ENCODE measurements at places on chromosomes 12 and 14.

- DNase-seq, result no peak
These were observed at the start of gene RDH5 for GRCh38 chr12:55720071-55720564. Gene RDH5 (plus strand): TSS chr12:55720393. CDS start chr12:55721185, 792 bp downstream.

DNA sequence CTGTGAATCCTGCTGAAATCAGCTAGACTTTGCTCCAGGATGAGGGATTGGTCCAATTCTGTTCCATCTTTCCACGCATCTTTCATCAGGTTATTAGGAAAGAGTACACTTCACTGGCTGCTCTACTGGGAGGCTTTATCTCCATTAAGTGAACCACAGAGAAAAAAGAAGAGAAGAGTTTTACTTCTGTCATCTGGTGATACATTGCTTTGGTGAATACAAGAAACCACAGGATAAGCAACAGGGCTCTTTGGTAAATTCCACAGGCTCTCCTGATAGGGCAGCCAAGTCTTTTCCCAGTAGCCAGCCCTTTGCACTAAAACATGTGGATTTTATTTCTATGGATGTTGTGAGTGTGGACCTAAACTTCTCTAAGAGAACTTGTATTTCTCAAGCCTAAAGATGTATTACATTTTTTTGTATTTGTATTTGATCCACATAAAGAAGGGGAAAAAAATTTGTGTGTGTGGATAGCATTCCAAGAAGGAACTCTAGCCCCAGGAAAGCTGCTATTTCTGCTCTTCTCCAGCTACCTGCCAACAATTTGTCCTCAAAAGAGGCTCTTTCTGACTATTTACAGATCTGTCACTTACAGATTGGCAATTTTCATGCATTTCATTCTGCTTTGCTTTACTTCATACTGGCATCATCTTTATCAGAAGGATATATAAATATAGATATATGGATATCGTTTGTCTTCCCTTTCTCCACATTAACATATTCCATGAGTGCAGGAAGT lies 1117.6 kb upstream of the TMEM132C start:
- no peak for DNase-seq

GRCh38 chr14:77710364-77710763 lies 2.5 kb downstream of the SLIRP start:
- DNase-seq, result no peak

GRCh38 chr14:41397926-41398325 lies 208.8 kb upstream of the LRFN5 start:
- DNase-seq, result no peak

- DNase-seq, result no peak
These were observed 163.4 kb downstream of the SAMD4A start for GRCh38 chr14:54730156-54730961.

GRCh38 chr14:68687746-68688145 lies 105.1 kb downstream of the ZFP36L1 start:
- no peak for DNase-seq

GRCh38 chr14:64654901-64655300 lies 49.3 kb upstream of the PLEKHG3 start:
- DNase-seq, result no peak

DNA sequence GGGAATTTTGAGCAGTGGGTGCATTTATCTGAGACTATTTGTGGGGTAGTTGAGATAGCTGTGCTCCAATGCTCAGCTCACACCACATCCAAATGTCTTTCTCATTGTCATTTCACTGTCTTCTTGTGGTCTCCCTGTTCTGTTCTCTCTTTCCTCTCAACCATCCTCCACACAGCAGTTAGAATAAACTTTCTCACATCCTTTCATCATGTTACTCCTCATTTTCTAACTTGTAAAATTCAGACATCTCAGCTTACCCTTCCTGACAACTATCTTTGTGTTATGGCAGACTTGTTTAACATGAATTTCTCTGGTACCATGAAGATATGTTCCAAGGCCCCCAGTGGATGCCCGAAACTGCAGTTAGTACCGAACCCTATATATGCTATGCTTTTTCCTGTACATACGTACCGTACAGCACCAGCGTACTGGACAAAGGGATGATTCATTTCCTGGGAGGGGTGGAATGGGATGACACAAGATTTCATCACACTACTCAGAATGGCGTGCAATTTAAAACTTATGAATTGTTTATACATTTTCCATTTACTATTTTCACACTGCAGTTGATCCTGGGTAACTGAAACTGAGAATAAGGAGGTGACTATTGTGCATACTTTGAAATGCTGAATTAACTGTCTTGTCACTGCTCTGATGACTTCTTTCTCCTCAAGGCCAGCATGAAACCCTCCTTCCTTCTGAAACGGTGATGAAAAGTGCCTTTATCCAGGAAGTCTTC lies 177.1 kb upstream of the SLC38A2 start:
- DNase-seq, result no peak

DNA sequence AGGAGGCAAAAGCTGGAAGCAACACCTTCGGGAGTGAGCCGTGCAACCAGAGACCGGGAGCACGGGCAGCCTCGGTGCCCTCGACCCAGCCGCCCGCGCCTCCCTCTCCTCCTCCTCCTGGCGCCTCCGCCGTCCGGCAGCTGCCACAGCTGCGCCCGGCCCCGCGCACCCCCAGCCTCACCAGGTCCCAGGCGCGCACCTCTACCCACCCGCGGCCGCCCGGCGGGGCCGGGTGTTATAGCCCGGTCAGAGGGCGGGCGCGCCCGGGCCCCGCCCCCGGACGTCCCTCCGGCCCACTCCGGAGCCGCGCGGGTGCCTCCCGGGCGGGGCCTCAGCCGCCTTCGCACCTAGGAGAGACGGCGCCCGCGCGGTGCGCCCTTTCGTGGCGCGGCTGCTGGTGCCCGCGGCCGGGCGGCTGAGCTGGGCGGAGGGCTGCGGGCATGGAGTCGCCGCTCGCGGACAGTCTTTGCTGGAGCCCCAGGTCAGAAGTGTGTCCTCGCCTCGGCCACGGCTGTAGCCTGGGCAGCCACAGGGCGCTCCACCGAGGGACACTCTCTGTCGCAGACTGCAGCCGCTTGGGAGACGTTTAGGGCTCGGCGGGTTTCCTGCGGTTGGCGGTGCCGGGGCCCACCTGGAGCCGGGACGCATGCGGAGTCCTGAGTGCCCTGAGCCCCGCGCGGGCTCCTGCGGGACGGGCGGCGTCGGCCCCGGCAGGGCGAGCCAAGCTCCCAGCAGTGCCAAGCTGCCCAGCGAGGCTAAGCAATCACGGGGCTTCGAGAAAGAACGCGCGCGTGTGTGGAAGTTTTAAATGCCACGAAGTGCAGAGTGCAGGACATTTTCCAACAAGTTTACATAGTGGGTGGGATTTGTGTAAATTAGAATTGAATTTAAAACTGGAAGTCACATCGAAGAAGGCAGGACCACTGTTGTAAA lies at the start of gene CPM:
CPM (minus strand) TSS at position 211 of the 933 bp plus-strand sequence. CDS start 334 bp downstream, outside the sequence.
- peak; percentile 83 for DNase-seq

DNA sequence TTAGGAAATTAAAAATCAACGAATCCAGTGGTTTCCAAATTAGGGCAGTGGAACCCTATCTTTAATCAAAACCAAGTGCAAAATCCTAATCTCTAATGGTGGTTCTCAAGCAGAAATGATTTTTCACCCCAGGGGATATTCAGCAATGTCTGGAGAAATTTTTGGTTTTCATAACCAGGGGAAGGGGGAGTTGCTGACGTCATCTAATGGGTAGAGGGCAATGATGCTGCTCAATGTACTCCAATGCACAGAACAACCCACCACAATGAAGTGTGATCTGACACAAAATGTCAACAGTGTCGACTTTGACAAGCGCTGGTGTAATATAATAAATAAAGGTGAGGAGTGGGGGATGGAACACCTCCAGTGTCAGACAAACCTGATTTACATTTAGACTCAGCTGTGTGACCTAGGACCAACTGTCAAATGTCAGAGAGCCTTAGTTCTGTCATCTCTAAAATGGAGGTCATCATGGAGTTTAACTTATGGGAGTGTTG lies 81.5 kb downstream of the CMKLR1 start:
- DNase-seq, result no peak

GRCh38 chr12:102652645-102653313 lies 172.4 kb upstream of the IGF1 start:
- no peak for DNase-seq

DNA sequence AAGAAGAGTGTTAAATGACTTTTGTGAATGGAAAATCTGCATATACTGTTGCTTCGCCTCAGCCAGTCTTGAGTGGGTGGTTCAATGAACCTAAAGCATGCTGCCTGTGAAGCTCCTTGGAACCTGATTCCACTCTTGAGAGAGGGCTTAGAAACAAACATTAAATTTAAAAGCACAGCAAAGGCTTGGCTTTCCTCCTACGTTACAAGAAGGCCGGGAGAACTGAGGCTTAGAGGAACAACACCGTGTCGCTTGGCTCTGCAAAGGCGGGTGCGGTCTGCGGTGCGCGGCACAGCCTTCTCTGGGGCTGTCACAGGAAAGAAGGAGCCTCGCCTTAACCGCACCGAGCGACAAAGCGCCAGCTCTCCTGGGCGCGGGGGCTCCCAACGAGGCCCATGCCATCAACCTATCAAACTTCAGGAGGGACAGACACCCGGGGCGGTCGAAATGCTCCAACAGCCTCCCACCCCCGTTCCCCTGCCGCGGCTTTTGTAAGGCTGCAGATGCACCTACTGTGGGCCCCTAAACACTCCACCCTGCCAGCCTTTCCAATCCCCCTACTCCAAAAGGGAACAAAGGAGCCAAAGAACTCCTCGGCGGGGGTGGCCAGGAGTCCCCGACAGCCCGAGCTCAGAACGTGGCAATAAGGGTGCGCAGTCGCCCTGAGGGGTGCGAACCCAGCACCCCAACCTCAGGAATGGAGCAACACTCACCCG lies 729 bp downstream of the OSBPL8 start:
- peak; percentile 40 for DNase-seq

DNA sequence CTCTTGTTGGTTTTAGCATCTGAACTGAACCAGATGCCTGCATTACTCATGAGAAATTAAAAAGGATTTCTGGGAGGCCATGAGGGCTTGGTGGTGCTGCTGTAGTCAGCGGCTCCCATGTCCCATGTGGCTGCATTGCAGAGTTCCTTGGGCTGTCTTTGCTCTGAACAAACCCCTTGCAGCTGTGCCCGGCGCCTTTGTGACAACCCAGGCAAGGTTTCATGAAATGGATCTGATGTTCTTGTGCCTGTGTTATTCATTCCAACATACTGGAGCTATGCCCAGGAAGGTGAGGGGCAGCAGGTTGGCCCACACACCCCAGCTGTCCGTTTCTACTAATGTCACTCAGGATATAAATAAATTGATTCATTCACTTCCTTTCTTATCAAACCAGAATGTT lies 40.8 kb downstream of the TGFB3 start:
- no peak for DNase-seq

DNA sequence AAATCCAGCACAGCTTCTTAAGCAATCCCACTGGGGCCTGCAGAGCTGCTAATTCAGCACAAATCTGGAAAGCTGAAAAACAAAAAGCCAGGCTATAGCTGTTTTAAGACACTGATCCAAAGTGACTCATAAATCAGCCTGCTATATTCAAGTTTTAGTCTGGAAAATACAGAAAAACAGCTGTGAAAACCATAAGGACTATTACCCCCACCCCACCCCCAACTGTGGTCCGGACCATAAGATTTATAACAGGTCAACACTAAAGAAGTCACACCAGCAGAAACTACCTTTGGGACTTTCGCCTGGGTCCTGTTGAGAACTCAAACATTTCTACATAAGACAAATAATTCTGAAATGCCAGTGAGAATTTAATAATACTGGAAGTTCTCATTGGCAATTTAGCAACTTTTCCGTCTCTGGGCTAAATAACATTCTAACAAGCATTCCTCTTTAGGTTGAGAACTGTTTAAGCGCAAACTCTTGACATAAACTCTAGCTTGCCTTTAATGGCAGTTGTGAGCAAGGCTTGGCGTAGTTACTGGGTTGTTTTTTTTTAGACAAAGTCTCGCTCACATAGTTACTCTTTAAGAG lies 3.3 kb downstream of the LRIG3 start:
- no peak for DNase-seq

GRCh38 chr12:52615912-52616311 lies 2.4 kb downstream of the KRT73 start:
- no peak for DNase-seq

DNA sequence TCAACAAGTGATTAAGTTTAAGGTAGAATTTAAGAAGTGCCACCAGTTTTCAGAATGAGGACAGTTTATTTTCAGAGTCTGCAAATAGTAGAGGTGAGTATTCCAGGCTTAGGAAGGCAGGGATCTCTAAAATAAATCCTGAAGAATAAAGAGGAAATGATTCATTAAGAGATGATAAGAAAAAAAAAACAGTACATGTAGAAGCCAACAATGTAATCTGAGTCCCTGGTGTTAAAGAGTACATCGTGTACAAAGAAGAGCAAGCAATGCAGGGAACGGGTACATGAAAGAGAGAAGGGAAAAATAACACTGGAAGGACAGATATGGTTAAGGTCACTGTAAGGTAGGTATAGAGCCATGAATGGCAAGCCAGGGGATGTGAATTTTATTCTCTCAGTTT lies 95.2 kb upstream of the FOXG1 start:
- no peak for DNase-seq

GRCh38 chr14:68283378-68284123 lies 464.0 kb downstream of the RAD51B start:
- DNase-seq, result no peak

DNA sequence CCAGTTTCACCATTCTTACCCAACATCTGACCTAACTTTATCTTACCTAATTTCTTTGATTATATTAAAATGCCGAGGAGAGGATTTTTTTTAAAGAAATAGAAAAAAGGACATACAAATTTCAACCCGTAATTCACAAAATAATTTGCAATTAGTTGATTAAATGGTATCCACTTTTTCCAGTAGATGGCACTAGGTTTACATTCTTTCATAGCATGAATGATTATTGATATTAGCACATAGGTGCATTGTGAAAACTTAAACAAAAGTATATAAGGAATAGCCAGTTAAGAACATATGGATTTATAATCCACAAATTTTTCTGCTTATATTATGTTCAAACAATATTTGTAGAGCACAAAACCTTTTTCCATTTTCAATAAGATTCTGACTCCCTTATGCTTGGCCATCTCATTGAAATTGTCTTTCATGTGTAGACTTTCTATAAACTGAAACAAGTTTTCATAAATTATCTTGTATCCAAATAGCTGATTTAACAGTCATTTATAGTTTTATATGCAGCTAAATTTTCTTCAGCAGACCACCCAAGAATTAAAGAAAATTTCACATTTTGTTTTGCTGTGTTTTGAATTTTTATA lies 35.3 kb downstream of the MSRB3 start:
- DNase-seq, result no peak

DNA sequence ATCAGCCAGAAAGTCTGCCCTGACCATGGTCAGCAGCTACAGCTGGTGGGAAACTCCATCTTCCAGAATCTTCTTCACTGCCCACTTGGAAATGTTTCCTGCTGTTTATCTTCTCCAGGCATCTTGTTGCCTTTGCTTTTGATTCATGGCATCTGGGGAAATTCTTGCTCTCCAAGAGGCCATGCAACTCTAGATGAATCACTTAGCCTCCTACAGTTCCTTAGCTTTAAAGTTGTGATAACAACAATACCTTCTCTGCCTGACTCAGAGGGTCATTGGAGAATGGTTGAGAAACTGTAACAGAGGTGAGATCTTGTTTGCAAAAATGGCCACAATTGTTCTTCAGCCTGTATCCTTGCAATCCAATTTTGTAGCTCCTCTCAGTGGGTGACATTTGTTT lies 121.0 kb upstream of the VRK1 start:
- no peak for DNase-seq

GRCh38 chr14:101562659-101563351 lies 1.5 kb downstream of the DIO3 start:
- DNase-seq, result no peak

- DNase-seq, result no peak
These were observed 7.7 kb upstream of the INF2 start for GRCh38 chr14:104681689-104682074.
